ENCODE measurements at places on chromosomes 2 and 18.

- DNase-seq = no peak
These were observed 19.2 kb upstream of the SLC14A2 start for GRCh38 chr18:45596036-45596435.

- no peak for DNase-seq
These were observed 134.8 kb downstream of the CMPK2 start for GRCh38 chr2:6730649-6731532.

DNA sequence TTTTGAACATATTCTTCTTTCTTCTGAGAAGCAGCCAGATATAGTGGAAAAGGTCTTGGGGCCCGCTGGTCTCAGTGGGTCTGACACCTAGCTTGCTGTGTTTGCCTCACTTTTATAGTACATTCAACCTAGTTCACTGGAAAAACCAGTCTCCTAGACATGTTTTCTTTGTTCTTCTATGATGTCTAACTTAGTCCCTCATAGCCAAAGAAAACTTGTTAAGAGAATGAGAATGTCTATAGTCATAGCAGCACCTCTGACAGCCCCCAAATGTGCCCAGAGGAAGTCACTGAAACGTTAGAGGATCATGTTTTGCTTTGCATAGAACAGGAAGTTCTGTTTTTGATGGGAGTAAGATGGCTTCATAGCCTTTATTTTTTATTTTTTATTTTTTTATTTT lies 40.3 kb downstream of the TNFRSF11A start:
- no peak for DNase-seq

- no peak for DNase-seq
These were observed 3.5 kb downstream of the PELI1 start for GRCh38 chr2:64140665-64141200.

GRCh38 chr2:16319551-16320121 lies 346.0 kb downstream of the CYRIA start:
- DNase-seq = no peak

DNA sequence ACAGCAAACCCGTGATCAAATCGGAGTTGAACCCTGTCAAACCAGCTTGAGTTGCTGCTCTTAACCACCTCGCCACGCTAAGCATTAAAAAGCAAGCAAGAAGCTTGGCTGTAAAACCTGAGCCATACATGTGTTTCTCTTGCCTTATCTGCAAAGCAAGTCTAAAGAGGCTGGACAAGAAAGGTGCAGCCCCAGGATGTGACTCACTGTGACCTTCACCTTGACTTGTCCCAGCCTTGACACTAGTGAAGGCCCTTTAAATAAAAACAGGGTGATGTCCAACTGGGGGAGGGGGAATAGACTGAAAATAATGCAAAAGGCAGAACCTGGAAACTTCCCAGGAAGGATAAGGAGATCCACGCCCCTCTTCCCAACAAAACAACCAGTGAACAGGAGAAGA lies 127.6 kb upstream of the NPAS2 start:
- peak; percentile 2 for DNase-seq

DNA sequence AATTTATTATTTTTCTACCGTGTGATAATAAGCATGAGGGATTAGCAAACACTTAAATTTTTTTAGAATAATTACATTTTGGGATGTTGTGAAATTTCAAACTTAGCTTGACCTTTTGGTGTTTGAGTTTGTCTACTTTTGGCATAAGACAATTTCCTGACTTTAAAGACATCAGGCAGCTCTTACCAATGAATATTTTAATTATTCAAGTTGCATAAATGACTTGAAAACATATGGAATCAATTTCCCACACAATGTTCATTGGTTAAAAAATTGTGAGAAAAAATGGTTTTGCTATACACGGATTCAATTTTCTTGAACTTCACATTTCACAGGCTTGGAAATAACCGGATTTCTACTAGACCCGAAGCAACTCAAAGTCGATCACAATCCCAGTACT lies 243.4 kb downstream of the IKZF2 start:
- DNase-seq = no peak

- no peak for DNase-seq
These were observed 310.7 kb downstream of the TNS1 start for GRCh38 chr2:217691920-217692666.

All from central memory CD8-positive, alpha-beta T cell (primary cell).